ENCODE measurements at places on chromosomes 7 and 10. TPM values are rescaled to one million over a fixed set of nuclear protein-coding genes. Genes with fewer than 3 reads are reported as not detected.

GRCh38 chr7:38660427-38661099 is 29.4 kb upstream of the AMPH start:
- no peak for DNase-seq

- no peak for DNase-seq
Observed at GRCh38 chr10:5776136-5776880, 36.9 kb downstream of the GDI2 start.

- DNase-seq, result no peak
Observed at GRCh38 chr10:84743483-84743882, 415.1 kb downstream of the CCSER2 start.

Gene MYL10
- not detected for polyA plus RNA-seq

- no peak for DNase-seq
Observed at GRCh38 chr10:130737621-130738020, 573.9 kb downstream of the TCERG1L start.

Gene TDRD1
- 0.36 TPM for polyA plus RNA-seq

Gene RPEL1
- polyA plus RNA-seq, result not detected

Gene CHST12
- polyA plus RNA-seq, result 2.9 TPM
